ENCODE measurements at places on chromosomes 4 and X.
A peak's percentile ranks its signal among the peaks of the same experiment; 100 is the strongest.

GRCh38 chr4:133151341-133151690 lies 2.2 kb downstream of the PCDH10 start:
- DNase-seq = no peak

DNA sequence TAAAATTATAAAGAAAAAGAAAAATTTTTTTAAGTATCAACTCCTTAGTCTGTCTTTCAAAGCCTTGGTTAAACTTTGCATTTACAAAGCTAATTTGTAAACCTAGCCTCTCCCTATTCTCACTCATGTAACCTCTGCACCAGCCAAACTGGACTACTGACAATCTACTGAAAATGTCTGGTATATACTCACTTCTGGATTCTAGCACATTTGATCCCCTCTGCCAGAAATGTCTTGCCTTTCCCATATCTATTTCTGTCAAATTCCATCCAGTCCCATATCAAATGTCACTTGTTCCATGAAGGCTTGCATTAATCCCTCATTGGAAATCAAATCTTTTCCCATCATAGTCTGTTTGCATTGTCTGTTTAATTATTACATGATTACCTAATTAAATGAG lies 105.8 kb upstream of the KLHL13 start:
- DNase-seq = no peak

DNA sequence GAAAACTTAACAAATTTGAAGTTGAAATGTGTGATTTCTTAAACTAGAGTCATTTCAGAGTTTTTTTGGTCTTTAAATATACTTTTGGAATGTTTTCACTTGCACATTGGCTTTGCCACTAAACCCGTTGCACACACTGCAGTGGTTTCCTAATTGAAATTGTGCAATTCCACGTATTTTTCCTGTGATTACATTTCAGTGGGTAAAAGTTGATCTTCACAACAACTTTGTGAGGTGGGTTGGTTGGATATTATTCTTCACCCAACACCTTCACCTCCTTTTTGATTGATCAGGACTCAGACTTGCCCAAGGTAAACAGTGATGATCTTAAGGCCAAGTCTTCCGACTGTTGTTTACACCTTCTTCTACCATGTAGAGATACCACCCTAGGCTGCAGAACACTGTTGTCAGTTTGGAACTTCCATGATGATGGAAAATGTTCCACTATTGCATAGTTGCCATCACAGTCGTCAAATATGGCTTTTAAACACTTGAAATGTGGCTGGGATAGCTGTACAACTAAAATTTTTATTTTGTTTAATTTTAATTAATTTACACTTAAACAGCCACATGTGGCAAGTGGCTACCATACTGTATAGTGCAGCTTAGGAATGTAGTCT lies 13.7 kb downstream of the SEPTIN11 start:
- DNase-seq = no peak

DNA sequence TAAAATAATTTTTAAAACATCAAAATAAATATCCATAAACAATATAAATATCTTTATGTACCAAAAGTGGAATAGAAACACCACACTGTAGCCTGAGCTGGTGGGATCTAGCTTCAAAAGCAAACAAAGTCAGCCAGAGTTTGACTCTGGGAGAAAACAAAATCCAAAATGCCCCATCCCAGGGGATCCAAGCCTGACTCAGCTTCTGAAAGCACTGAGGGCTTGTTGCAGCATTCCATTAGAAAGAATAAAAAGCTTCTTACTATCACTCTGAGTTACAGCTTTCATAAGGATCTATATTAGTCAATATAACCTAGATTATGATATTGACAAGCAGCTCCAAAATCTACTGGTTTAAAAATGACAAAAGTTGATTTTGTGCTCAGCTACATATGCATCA lies 149.7 kb upstream of the ANKRD50 start:
- no peak for DNase-seq

DNA sequence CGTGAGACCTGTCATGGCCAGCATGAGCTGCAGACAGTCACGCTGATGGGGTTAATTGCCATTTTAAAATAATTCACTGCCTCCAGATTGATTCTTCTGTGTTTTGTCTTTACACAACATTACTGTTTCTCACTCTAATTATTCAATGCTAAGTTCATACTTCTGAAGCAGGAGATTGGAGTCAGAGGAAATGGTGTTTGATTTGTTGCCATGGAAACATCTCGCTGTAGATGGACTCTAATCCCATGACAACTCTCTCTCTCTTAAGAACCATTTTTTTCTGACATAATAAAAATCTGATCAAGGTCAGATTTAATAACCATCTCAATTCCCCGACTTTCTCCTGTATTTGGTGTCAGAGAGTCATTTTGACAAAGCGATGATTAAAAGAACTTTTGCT lies 209.0 kb downstream of the IDS start:
- no peak for DNase-seq

- no peak for DNase-seq
Measured at GRCh38 chrX:122196343-122196742, 987.7 kb upstream of the GRIA3 start.

GRCh38 chrX:48998391-48998790 lies 3.7 kb downstream of the GRIPAP1 start:
- DNase-seq = peak; percentile 10

- no peak for DNase-seq
Measured at GRCh38 chr4:96603641-96604040, 763.7 kb downstream of the PDHA2 start.

DNA sequence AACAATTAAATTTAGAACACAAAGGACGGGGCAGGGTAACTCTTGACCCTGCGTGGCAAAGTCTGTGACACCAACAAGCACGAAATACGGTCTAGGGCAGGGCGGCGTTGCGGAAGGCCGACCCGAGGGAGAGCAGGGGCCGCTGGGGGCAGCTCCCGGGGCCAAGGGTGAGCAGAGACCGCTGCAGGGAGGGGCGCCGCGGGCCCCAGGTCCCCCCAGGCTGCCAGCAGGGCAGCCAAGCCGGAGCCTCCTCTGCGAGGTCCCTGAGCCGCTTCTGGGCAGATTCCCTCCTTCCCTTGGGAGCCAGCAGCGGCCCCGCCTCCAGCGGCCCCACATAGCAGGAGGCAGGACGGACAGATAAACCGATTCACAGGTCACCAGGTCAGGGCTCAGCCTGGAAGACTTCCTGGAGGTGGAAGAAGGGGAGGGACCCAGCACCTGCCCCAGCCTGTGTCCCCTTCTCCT lies 90.2 kb downstream of the FAM53A start:
- DNase-seq = peak; percentile 37

DNA sequence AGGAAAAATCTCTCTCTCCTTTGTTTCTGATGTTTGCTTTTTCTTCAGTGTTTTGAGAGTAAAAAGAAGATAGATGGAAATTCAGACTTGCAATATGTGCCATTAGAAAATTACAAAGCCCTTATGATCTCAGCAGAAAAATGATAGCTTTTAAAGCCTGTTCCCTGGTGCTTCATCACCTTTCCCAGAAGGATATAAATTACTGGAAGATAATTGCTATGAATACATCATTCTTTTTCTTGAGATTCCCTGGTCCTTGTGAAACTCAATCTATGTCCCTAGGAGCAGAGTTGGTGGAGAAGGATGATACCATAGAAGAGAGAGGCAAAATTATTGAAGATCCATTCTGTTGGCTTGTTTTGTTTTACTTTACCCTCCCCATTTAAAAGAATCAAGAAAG lies 86.5 kb downstream of the GLRA3 start:
- no peak for DNase-seq

Data from spleen (tissue), 13 donors.